ENCODE measurements at places on chromosomes 7 and 10. TPM values are rescaled to one million over a fixed set of nuclear protein-coding genes. Genes with fewer than 3 reads are reported as not detected.

GRCh38 chr10:130396044-130396443 lies 259.9 kb downstream of the GLRX3 start:
- no peak for DNase-seq

DNA sequence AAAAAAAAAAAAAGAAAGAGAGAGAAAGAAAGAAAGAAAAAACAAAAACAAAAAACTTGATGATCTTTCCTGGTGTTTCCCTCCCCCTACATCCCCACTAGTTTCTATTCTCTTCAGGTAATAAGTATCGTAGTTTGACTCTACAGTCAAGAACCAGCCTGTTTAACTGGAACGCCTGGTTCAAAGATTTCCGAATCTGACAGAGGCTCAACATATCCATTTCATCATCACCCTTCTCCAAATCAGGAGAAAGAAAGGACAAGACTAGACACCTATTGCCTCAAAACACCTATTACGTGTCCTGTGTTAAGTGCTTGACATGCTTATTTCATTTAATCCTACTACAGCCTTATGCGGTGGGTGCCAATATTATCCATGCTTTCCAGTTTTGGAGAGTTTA lies 20.4 kb upstream of the BLOC1S2 start:
- no peak for DNase-seq

CHAT gene
- not detected for total RNA-seq

DNA sequence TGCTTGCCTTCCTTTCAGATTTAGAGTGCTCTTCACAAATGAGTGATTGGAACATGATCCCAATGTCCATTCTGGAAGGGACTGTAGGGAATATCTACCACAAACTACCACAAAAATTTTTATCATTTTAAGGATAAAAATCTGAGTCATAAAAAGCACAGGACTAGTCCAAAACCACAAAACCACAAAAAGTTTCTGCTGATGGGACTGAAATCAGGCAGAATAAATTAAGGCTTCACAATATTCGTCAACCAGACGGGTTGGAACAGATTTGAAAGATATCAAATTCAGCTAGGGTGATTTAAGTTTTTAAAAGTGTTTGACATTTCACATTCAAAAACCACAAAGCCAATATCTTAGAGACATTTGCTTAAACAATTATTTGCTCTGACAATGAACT lies 100.1 kb upstream of the PTN start:
- DNase-seq, result no peak

SEMA3D gene
- total RNA-seq, result 20.9 TPM

DNA sequence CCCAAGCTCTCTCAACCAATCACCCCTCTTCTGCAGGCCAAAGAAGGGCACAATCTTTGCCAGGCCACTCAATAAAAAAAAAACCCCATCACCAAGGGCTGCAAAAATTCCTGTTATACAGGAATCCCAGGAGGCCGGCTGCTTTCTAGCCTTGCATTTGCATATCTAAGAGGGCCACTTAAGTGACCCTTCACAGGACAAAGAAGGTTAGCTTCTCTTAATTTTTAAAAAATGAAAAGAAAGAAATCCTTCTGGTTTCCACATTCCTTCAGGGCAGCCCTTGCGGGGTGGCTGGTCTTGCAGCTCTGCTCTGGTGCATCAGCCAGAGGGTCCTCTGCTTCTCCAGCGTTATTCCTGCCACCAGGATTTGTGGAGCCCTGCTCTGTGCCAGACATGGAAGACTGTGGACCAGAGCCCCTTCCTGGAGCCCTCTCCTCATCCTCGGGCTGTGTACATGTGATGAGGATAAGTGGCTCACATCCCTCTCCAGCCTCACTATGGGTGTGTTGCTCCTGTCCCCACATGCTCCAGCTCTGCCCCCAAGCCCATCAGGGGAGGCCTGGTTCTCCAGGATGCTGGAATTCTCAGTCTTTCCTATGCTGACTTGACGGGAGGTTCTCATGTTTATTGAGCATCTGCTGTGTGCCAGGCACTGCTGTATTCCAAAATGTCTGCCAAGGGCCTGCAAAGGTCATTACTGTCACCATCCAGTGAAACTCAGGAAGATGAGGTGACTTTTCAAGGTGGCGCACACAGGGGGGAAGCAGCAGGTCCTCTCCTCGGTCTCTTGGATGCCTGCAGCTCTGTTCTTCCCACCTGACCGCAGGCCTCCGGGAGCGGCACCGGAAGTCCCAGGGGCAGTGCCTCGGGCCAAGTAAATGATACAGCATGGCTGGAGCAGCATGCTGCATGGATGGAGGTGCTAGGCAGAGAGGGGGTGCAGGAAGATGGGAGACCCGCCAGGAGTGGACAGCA lies 67.7 kb downstream of the ARHGAP22 start:
- no peak for DNase-seq

DNA sequence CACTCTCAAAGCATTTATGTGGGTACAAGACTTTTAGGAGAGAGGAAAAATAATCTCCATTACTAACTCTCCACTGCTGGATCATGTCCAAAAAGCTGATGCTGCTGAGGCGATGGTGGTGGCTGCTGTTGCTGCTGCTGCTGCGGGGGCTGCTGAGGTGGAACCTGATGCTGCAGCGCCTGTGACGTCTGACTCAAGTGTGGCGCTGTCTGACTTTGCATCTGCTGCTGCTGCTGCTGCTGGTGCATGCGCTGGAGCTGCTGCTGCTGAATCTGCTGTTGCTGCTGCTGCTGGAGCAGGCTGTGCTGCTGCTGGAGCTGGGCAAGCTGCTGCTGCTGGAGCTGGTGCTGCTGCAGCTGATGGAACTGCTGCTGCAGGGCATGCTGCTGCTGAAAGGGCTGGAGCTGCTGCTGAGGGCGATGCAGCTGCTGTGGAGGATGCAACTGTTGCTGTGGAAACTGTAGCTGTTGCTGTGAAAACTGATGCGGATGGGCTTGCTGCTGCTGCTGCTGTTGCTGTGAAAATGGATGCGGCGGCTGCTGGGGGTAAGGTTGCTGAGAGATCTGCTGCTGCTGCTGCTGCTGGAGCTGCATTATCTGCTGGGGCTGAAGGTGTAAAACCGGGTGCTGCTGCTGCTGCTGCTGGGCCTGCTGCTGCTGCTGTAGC lies 34.5 kb downstream of the PAXIP1 start:
- no peak for DNase-seq
